ENCODE measurements at places on chromosomes 5 and 9.

DNA sequence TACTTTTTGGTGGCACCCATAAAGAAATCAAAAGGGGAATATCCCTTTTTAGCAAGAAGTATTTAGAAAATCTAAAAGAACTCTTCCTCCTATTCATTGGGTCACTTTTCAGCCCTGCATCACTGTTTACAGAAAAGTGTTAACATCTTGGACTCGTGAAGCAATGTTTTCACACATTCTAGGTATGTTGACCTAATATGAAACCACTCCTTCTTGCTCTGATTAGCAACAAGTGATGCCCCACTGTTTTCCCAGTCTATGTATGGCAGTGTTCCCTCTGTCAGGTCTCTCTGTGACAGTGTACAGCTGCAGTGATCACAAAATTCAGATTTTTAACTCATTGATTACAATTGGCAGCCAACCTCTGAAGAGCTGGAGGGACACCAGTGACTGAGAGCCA lies 148.2 kb upstream of the SLC12A2 start:
- no peak for DNase-seq

DNA sequence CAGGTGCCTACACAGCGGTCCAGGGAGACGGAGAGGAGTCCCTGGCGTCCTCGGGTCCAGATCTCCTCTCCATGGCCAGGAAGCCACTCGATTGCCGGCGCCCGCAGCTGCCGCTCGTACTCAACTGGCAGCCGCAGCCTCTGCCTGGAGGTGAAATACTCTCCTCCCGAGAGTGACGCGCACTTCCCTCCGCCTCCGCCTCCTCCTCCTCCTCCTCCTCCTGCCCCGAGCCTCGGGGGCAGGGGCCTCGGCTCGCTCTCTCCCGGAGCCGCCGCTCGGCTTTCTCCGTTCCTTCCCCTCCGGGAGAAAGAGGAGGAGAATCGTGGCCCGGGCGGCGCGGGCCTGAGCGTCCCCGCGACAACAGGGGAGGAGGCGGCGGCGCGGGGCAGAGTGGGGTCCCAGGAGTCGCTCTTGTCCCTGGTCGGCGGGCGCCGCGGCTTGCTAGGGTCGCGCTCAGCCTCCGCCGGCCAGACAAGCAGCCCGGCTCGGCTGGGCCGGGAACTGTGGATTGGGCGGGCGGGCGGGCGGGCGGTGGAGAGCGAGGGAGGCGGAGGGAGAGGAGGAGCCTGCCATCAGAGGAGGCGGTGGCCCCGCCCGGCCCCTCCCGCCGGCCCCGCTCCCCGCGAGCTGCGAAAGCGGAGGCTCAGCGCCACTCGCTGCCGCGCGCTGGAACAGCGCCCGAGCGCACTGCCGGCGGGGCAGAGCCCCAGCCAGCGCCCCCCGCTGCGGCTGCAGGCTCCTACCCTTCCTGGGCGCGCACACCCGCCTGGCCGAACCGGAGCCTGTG lies at the start of gene CEMIP2:
TSS of gene CEMIP2 (minus strand) at position 126 of the 787 bp plus-strand sequence. CDS start 18,140 bp downstream, outside the sequence.
- DNase-seq: peak; percentile 90

- no peak for DNase-seq
Measured at GRCh38 chr9:132136151-132136780, 25.6 kb upstream of the NTNG2 start.

- DNase-seq: no peak
Measured at GRCh38 chr9:4671737-4672136, 5.5 kb upstream of the SPATA6L start.

DNA sequence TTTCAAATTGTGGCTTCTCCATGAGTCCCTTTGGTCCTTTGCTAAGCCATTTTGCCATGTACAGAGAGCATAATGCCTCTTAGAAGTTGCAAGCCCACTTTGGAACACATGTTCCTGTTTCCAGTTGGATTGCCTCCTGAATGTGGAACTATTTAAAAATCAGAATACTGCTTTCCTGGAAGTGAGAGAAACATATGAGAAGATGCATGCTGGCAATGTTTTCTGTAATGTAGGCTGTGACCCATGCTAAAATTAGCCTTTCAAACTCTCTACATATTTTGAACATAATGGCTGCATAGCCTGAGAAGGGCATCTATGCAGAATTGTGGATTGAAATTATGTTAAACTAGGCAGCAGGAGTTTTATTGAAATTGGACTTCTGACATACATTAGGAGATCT lies 175.5 kb upstream of the PAPPA start:
- DNase-seq: no peak

GRCh38 chr9:131999692-132000551 lies 79.7 kb downstream of the MED27 start:
- no peak for DNase-seq

DNA sequence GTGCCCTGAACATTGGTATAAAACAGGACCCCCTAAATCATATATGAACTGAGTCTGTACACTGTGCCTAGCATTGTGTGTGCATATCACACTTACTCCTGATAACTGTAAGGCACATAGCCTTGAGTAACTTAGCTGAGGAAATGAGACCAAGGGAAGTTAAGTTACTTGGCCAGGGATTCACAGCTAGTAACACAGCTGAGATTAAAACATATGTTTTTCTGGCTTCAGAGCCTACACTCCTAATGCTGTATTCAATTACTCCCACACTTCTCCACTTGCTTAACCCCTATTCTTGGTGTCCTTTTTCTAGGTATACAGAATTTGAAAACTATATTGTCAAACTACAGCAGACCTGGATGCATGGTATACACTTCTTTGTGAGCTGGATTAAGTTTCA lies 12.8 kb downstream of the GHR start:
- no peak for DNase-seq

GRCh38 chr5:32710550-32711361 lies at the start of gene NPR3:
NPR3 (plus strand) TSS chr5:32711321; CDS start chr5:32711777, 456 bp downstream.
- DNase-seq: no peak

DNA sequence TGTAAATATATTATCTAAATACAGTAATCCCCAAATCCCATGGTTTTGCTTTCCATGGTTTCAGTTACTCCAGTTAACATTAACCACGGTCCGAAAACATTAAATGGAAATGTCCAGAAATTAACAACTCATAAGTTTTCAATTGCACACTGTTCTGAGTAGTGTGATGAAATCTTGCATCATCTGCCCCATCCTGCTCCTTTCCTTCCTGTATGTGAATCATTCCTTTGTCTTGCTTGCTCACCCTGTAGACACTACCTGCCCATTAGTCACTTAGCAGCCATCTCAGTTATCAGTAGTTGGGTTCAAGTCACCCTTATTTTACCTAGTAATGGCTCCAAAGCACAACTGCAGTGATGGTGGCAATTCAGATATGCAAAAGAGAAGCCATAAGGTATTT lies 1568.5 kb upstream of the WWC1 start:
- no peak for DNase-seq

- DNase-seq: no peak
Measured at GRCh38 chr9:133950629-133951111, 41.5 kb downstream of the VAV2 start.

GRCh38 chr9:114677418-114677817 lies 4.6 kb downstream of the TEX48 start:
- no peak for DNase-seq

GRCh38 chr9:16833296-16833835 lies 37.1 kb downstream of the BNC2 start:
- no peak for DNase-seq

DNA sequence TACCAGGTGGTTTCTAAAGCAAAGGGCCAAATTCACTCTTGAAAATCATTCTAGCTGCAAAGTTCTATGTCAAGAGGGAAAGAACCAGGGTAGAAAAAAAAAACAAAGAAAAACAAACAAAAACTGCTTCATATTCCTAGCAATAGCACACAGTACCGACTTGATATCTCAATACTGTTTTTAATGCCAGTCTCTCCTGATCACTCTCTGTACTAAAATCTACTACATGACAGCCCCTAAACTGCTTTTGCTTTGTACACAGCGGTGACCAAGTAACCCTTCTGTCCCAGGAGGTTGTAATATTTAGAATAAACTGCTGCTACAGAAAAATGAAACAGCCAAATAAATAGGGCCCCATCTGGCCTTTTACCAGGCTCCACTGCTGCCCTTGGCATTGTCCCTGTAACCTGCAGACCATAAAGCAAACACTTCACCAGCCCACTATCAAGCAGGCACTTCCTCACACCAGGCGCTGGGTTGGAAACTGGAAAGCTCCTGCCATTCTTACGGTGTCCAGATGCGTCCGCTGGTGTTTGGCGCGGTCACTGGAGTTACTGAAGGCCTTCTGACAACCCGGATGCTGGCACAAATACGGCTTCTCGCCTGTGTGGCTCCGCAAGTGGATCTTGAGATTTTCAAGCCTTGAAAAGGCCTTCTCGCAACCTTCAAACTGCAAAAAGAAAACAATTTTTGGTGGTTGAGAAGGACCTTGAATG lies 363.2 kb downstream of the GLIS3 start:
- DNase-seq: no peak

- no peak for DNase-seq
Measured at GRCh38 chr9:110815361-110815760, 146.8 kb downstream of the MUSK start.

DNA sequence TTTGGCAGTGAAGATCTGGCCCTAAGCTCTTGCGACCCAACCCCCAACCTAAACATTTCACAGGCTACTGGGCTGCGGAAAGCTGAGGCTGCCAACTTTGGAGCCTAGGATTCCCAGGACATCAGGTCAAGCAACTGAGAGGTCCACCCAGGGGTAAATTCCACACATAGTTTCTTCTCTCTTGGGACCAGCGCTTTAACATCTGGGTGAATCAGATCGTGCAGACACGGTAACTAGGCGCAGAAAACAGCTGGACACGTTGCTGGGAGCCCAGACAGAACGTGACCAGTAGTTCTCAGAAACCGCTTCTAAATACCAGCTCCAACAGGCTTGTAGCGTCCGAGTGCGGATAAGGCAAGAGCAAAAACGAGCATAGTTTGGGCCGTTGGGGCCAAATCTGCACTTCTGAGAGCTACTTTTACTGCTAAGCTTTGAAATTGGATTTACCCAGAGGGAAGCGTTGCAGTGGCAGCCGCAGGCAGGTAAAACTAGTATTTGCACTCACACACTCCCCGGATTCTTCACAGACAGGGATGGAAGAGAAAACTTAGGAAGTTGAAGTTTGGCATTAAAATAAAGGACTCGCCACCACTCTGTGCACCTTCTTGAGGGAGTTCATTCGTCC lies 11.8 kb downstream of the ITGA1 start:
- DNase-seq: no peak

- DNase-seq: no peak
Measured at GRCh38 chr5:51495672-51496071, 112.4 kb downstream of the ISL1 start.

GRCh38 chr9:35076848-35077247 lies 2.9 kb downstream of the FANCG start:
- no peak for DNase-seq

DNA sequence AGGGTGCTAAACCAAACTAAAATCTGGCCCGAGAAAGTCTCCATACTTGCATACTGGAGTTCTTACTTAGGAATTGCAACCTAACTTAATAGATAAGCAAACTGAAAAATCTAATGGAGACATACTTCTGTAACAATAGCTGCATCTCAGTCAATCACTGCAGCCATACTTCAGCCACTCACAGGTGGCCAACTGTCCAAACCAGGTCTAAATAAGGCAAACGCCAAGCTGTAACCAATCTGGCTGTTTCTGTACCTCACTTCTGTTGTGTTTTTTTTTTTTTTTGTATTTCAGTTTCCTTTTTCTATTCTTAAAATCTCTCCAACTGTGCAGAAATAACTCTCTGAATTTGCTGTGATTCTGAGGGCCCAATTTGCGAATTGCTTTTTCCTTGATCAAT lies 4.4 kb upstream of the NDUFB6 start:
- DNase-seq: no peak

GRCh38 chr5:77630114-77630680 lies 8.3 kb downstream of the OTP start:
- peak; percentile 46 for DNase-seq

DNA sequence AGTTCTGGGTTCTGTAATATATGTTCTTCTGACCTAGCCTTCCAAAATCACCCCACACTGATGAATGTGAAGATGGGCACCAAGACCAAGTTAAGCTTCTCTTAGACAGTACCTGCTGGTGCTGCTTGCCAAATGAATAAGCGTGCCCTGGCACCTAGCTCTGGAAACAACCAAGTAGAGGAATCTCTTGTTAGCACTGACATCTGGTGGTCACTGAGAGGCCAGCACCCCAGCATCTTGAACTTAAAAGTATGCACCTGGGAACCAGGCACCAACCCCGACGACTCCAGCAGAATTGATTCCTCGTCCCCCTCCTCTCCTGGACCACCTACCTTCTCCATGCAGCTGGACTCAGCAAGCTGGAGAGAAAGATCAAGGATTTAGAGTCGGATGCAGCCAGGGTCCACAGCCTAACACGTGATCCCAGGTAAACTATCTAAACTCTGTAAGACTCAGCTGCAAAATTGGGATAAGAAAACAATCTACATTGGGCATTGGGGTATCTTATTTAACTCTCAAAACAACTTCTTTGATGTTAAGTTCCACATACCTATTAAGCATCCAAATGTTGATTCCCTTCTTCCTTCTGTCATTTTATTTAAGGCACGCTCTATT lies 89.8 kb downstream of the SLC1A3 start:
- DNase-seq: peak; percentile 28

GRCh38 chr5:30981576-30981975 lies 211.9 kb upstream of the CDH6 start:
- no peak for DNase-seq

All from activated naive CD4-positive, alpha-beta T cell treated with Interleukin-2 at 50 U/mL for 16 hours (primary cell).